ENCODE measurements at places on chromosomes 5 and 9.

- no peak for DNase-seq
Observed at GRCh38 chr5:108417166-108417670, 35.3 kb upstream of the FBXL17 start.

DNA sequence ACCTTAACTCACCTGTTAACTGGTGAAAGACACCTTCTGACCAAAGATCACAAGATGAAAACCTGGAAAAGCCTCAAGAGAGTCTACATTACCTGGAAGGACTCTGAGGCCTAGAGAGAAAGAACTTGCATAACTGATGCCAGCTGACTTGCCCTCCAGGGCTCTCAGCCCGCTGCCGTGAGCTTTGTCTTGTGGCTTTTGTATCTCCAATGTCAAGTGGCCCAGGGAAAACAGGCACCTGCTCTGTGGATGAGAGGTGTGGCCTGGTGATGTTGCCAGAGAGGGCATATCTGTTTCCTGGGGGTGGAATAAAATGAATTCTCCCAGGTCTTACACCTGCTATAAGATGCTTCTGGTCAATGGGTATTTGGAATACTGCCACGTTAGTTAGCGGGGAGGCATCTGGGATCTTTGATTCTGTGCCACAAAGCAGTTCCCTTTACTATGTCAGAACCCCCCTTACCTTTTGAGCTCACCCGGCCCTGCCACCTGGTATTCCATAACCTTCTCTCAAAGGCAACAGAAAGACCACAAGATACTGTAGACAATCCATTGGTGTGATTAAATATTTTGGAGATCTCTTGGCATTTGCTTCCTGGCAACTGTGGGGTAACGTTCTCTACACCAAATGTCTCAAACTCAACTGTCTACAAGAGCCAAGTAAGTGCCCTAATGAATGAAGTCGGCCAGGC lies 54.9 kb upstream of the N4BP3 start:
- no peak for DNase-seq

DNA sequence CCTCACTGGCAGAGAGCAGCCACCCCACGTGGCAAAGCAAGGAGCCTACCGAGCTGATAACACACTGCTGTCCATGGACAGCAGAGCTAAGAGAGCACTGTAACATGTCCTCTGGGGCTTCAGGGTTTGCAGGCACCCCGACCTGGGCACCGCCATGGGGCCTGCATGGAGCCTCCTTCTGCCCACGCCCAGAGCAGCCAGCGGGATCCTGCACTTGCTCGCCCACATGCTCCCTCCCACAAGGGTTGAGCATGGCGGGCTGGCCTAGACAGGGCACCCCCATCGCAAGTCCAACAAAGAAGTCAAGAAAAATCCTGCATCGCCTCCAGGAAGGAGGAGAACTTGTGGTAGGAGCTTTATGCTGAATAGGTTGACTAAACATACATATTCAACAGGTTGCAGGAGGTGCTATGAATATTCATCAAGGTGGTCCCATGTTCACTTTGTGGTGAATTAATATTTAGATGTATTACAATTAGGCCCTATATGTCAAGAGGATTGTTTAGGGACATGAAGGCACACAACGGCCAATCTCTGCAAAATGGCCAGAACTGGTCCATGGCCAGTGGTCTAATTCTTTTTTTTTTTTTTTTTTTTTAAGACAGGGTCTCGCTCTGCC lies 3.8 kb upstream of the MIGA2 start:
- no peak for DNase-seq

DNA sequence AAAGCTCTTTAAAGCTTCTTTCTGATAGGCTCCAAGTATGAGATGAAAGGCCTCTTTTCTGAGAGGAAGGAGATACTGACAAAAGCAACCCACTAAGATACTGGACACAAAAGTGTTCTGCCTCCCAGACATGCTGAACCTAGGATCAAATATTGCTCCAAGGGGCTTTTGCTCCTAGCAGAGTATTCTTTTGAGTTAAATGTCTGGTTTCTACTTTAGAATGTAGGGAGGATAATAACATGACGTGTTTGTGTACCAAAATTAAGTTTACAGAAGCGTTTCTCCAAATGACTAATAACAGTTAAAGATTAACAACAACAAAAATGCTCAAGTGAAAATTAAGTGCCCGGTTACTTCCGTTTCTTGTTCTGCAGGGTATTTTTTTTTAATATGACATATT lies 2293.3 kb upstream of the C9orf72 start:
- no peak for DNase-seq

GRCh38 chr5:125597338-125597737 lies 825.9 kb upstream of the GRAMD2B start:
- no peak for DNase-seq

DNA sequence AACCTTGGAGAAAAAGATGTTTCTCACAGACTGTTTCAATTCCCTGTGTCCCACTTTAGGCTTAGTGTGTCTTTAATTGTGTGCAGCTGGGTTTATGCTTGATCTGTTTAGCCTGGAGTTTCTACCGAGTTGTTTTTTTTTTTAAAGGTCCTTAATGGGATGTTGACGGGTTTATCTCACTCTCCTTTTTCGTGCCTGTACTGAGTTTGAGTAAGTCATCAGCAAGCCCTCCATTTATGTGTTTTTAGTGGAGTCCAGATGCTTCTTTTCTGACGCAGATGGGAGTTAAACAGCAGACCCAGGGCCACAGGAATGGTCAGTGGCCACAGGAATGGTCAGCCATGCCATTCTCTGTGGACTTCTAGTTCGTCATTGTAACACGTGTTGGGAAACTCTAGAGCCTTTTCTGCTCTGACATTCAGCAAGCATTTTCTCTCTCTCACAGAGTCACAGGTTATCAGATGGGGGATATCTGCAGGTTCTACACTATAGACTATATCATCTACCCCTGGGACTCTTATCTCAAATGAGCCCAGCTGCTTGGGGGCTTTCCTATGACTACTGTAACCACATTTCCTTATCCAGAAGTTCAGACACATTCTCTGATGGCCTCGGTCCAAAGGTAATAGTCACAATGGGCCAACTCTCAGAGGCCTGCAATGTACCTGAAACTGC lies 190.5 kb downstream of the TTLL11 start:
- DNase-seq: no peak

DNA sequence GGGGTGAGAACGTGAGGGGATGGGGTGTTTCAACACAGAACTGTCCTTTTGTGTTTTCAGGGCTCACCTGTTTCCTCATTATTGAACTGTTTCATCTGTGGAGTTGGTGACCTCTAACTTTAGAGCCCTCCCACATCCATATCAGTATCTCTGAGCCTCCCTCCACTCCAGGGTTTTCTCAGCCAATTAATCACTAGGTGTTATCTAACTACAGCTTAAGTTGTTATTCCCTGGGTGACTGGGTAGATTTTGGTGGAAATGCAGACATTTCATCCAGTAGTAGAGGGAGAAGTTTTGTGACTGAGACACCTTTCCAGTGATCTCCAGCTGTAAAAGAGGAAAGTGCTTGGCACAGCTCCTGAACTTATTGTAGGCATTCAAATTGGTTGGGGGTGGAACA lies 23.7 kb downstream of the PPP3R2 start:
- no peak for DNase-seq

DNA sequence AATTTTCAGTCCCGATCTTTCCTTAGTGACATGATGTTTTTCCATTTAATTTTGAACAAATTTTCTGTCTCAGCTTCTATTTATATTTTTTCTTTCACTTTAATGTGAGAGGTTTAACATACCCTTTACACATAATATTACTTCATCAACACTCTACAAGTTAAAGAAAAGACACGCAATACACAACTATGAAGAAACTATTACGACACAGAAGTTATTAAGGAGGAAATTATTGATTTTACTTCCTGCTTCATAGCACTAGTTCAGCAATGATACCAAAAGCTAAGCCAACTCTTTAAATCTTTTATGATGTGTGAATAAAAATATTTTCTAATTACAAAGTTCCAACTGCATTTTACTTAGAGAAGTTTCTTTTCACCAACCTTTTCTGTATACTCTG lies 432.3 kb upstream of the DAB2 start:
- no peak for DNase-seq

DNA sequence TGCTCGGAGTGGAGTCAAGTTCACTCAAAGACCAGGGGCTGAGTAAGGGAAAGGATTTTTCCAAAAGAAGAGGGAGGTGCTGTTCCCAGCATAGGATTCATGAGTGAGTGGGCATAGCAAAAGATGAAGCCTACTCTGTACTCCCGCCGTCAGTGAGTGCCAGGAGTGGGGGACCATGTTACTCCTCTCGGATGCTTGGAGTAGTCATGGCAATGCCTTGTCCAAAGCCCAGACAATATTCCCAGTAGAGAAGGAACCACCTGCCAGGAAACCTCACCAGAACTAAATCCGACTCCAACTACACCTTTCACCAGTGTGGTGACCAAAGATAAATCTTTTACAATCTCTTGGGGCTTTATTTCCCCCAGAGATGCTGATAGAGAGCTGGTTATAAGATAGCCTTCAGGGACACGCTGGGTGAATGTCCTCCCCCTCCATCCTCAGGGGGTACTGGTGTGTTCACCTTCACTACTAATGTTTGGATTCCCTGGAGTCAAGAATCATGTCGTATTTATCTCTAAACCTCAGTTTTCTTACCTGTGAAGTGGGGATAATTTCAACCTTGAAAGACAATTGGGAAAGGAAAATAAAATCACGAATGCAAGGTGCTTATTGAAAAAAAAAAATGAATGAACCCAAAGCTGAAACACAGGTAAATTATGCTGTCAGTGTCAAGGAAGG lies 165.2 kb downstream of the NSG2 start:
- no peak for DNase-seq

- no peak for DNase-seq
Observed at GRCh38 chr5:14107536-14107935, 35.6 kb upstream of the TRIO start.

DNA sequence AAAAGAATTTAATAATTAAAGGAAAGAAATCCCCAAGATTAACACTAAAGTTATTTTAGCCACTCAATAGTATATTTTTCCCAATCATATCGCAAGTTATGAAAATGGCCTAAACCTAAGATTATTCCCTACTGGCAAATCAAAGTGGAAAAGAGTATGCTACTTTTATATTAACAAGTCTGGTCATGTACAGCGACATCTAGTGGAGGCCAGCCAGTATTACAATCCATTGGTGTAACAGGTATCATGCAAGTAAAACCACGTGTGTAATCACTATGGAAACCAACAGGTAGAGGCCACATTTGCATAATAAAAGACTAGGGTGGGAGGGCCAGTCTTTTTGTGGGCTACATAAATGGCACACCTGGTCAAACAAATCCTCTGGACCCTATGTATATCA lies 976.4 kb upstream of the CDH9 start:
- DNase-seq: no peak

DNA sequence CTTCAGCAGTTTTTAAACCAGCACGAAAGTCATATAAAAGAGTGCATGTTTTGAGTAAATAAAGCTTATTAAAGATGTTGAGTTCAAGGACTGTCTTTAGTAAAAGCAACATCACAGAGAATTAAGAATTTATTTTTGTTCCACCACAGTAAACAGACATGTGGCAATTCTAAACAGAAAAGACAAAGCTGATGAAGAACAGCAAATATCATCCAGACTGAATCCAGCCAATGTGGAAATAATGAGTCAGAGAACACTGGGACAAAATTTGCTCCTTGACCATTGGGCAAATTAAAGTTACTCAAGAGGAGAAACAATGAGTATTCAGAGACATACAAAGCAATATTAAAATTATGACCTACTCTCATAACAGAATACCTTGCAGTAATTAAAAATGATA lies 28.8 kb downstream of the OR2K2 start:
- DNase-seq: no peak

DNA sequence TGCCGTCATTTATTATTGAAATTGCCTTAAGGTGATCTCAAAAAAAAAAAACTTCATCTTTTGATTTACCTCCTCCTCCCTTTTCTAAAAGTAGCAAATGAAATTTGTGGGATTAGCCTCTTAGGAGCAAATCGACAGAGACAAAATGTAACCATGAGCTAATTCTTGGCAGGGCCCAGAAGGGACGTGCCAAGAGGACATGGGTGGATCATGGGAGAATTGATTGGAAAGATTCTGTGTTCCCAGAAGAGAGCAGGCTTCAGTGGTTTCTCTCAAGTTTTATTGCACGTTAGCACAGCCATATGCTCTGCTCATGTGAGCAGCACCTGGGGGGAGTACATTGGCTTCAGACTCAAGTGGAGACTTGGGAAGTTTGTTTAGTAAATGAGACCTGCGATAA lies 394.6 kb downstream of the ELAVL2 start:
- DNase-seq: no peak

DNA sequence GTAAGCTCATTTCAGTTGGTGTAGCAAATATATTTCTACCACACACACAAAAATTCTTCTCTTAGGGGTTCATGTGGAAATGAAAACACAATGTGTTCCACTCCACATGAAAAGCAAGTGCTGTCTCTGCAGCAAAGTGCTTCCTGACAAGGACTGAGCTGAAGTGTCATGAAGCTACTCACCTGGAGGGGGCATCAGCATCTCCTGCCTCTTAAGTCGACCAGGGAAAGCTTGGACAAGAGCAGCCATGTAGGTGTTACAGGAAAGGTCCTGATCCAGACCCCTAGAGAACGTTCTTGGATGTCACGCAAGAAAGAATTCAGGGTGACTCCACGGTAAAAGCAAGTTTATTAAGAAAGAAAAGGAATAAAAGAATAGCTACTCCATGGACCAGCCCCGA lies 62.8 kb downstream of the SV2C start:
- no peak for DNase-seq

GRCh38 chr9:120893611-120894307 lies 16.8 kb upstream of the PHF19 start:
- DNase-seq: no peak

- no peak for DNase-seq
Observed at GRCh38 chr9:129595311-129595741, 25.6 kb downstream of the C9orf50 start.

DNA sequence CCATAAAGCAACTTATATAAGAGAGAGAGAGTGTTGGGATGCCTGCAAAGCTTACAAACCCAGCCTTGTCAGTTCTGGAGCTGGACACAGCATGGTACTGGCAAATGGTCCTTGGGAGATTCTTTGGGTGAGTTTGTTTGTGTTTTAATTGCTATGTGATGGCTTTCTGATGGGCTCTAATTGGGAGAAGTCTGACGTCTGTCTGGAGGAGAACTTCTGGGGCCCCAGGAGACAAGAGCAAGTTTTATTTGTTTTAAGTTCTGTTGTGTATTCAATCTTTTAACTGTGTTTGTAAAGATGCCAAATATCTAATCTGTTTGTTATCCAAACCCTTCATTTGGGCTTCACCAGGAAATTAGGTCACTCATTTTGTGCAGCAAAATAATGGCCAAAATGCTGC lies 50.3 kb upstream of the AFAP1L1 start:
- DNase-seq: no peak

DNA sequence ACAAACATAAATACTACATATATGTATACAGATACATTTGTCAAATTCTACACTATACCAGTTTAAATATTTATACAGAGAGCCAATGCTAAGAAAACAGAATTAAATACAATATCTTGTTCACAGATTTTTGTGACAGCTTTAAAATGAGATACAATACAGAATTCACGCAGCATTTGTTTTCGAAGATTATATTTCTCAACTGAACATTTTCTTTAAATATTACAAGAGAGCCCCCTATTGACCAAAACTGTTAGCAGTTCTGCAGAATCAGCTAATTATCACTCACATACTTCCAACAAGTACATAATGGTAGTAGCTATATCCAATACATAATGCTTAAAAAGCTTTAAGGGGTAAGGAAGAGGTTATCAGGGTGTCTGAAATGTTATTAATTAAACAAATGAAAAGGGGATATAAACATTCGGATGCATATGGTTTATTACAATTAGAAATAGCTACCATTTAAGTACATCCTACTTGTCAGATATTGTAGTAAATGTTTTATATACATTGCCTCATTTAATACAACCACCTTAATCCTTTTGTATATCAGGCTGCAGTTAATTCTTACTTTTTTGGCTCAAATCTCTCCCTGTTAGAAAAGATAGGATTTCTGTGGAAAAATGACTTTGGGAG lies 31.7 kb downstream of the ZDHHC21 start:
- no peak for DNase-seq
